Brain (organoid and tissue), 16 donors: ENCODE measurements at places on chromosomes 1 and 21. TPM values are rescaled to one million over a fixed set of nuclear protein-coding genes. Genes with fewer than 3 reads are reported as not detected.
A peak's percentile ranks its signal among the peaks of the same experiment; 100 is the strongest.

The CYP4A22 gene
- polyA plus RNA-seq, result not detected

The PRAMEF20 gene
- polyA plus RNA-seq, result not detected

The MUTYH gene
- 31.8 TPM for polyA plus RNA-seq

The CELSR2 gene
- 109 TPM for polyA plus RNA-seq

The RNF186 gene
- polyA plus RNA-seq, result 0.98 TPM

GRCh38 chr1:34761776-34762307 is 2.3 kb downstream of the GJB4 start:
- no peak for DNase-seq

The HES3 gene
- polyA plus RNA-seq, result not detected

- DNase-seq, result no peak
Observed at GRCh38 chr1:165897326-165898303, 70.2 kb downstream of the UCK2 start.

DNA sequence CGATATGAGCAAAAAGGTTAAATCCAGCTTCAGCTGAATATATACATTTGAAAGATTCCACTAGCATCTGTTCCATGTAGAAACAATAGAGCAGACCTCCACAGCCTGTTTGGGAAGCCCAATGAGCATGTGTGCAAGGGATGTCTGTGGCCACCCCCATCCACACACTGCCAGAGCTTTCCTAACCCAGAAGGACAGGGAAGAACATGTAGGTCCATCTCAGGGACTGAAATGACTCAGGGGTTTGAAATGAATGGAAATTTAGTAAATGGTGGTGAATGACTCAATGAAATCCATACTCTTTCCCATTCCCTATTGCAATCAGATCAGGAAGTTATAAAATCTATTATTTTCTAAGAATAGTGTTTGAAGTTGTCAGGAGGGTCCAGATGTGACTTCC is 397.2 kb downstream of the DUSP10 start:
- DNase-seq, result no peak

DNA sequence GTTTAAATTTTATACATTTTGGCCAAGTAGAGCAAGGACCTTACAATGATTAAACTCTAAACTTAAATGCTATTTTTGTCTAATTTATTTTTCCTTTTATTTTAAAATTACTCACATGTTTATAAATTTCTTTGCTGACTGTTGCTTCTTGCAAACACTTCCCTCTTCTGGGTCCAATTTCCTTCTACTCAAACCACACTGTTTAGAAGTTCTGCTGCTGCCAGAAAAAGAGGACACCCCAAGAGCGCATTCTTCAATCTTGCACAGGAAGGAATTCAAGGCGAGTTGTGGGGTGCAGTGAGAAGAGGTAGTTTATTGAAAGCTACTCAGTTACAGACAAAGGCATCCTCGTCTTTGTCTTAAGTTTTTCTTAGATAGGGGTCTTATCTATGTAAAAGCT is 88.5 kb upstream of the NEK7 start:
- DNase-seq, result no peak

DNA sequence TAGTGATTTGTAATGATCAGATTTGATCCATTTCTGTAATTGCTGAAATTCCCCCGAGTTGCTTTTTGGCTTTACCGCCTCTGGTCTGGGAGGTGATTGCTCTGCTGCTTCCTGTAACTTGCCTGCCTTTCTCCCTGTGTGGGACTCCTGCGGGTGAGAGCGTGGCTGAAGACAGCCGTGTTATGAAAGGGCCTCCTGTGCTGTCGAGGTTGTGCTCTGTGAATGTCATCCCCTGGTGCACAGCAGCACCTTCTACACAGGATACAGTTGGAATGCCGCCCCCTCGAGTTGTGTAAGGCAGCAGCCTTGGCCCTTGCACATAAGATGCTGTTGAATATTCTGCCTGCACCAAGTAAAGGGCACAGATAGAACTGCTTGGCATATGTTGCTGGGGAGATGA is 5.9 kb downstream of the SOD1 start:
- DNase-seq, result no peak

The MPZ gene
- 2.6 TPM for polyA plus RNA-seq

The HJV gene
- polyA plus RNA-seq, result not detected

DNA sequence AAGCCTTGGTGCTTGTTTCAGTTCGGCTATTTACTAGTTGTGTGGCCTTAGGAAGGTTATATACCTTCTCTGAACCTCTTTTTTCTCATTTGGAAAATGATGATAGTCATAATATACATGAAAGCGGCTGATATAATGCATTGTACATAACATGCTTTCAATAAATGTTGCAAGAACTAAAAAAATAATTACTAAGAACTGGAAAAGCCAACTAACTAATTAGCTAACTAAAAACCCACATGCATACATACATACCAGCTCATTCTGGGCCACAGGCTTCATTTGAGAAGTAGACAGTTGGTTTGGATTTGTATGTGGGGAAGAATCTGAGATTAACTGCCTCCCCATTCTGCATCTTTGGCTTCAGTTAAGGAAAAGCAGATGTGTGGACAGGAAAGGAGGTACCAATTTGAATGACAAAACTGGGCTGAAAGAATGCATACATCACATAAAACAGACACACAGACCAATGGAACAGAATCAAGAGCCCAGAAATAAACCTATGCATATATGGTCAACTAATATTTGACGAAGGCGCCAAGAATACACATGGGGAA is 217.9 kb downstream of the TM2D1 start:
- DNase-seq, result no peak

DNA sequence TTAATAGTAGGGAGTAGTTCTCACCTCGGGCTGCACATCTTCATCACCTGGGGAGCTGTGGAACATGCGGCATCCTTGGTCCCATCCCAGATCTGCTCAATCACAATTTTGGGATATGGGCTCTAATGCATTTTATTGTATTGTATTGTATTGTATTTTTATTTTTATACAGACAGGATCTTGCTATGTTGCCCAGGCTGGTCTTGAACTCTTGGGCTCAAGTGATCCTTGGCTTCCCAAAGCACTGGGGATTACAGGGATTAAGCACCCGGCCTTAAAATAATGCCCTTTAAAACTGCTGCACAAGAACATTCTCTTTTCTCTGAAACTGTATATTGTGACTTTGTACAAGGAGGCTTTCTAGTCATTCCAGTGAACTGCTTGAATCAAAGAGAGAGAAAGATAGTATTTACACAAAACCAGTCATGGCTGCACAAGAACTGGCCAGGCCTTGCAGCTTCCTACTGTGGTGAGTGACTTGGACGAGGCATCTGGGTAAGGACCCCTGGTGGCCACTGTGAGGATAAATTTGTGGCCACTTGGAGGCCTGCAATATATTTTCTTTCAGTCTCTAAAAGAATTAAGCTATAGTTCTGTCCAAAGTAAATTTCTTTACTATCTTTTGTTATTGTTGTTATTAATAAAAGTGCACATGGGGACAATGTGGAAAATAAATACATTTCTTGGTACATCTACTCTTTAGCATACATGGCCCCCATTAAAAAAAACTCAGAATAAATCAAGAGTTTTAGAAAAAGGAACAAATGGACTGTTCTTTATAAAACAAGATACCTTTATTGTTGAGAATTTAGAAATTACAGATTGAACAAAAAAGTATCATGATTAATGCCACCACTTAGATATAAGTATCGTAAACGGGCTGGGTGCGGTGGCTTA is 48.0 kb downstream of the TBCE start:
- peak; percentile 71 for DNase-seq

The EFNA1 gene
- polyA plus RNA-seq, result 16.6 TPM

The PTPRC gene
- 0.76 TPM for polyA plus RNA-seq

DNA sequence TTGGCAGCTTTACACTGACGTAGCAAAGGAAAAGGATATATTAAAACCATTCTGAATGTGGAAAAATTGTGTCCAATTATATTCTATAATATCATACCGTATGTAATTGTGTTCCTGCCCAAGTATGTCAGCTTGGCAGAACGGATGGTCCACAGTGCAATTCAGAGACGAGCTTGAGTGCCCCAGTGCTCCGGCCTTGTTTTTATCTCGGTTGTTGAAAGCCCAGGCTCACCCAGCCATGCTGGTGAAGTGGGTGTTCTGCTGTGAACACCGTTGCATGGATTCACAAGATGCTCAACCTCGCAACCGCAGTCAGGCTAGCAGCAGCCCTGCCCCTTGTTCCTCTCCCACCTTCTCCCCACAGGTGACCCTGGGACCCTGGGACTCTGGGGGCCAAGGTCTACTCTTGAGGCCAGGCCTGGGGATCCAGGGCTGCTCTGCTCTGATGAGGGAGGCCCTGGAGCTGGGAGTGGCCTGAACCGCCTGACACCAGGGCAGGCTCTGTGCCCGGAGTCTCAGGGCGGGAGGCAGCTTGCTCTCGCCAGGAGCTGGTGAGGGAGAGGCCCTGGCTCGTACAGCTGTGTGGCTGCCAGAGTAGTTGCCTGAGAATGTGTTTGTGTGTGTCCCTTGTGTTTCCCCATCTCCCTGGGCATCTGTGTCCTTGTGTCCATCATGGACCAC is 11.2 kb downstream of the PTPRF start:
- peak; percentile 60 for DNase-seq

GRCh38 chr1:53593758-53594380 is 134.7 kb downstream of the DMRTB1 start:
- DNase-seq, result peak; percentile 46

DNA sequence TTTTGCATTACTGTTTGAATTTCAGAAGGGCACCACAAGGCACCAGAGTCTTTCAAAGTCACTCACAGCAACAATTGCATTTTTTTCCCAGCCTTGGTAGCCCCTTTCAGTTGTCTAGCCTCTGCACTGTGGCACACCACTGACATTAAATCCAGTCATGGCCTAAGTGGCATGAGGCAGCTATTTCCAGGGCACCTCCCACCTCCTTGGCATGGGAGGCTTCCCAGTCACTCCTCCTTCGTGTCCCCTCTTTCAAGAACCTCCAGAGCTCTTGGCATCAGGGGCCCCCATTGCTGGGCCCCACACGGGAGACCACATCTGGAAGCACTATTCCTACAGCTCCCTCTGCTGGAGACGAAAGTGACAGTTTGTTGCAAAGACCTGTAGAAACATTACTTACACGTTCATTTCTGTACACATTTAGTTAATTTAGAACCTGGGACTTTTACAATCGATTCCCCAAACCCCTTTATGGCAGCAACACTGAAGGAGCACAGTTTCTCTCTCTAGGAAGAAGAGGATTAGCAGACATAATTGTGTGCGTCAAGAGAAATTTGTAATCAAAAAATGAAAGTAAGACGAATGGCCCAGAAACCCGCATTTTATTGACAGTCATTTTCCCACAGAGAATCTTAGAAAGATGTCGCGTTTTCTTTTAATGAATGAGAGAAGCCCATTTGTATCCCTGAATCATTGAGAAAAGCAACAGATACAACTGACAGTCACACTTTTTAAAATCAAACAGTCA is 5.7 kb upstream of the CHD5 start:
- peak; percentile 68 for DNase-seq

- DNase-seq, result no peak
Observed at GRCh38 chr1:164380893-164381292, 178.1 kb upstream of the PBX1 start.

DNA sequence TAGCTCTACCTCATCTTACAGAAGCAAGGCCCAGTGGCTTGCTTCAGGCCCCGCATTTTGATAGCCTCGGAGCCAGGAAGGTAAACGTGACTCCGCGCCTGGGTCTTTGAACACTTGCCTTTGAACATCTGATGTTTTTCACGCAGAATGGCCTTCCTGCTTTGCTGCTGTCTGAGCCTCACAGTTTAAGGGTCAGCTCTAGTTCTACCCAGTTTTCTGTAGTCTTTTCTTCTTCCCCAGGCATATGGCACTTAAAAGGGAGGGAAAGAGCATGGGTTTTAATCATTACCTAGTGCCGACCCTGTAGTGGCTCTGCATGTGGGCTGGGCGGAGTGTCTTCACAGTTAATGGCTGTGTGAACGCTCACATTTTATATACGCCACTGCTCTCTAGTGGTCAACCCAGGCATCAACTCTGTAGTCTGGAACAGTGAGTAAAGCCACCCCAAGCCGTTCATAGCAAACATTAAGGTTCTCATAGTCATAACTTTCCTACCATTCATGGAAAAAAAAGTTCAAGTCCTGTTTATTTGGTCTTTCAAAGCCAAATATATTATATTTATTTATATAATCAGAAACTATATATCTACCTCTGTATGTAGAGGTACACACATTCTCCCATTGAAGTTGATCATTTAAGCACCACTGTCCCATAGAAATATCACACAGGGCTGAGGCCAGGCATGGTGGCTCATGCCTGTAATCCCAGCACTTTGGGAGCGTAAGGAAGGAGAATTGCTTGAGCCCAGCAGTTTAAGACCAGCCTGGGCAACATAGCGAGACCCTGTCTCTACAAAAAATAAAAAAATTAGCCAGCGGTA is 78.1 kb downstream of the IER5 start:
- DNase-seq, result peak; percentile 93

The PLA2G2D gene
- polyA plus RNA-seq, result not detected

- no peak for DNase-seq
Observed at GRCh38 chr1:186617926-186618325, 62.3 kb downstream of the PTGS2 start.

DNA sequence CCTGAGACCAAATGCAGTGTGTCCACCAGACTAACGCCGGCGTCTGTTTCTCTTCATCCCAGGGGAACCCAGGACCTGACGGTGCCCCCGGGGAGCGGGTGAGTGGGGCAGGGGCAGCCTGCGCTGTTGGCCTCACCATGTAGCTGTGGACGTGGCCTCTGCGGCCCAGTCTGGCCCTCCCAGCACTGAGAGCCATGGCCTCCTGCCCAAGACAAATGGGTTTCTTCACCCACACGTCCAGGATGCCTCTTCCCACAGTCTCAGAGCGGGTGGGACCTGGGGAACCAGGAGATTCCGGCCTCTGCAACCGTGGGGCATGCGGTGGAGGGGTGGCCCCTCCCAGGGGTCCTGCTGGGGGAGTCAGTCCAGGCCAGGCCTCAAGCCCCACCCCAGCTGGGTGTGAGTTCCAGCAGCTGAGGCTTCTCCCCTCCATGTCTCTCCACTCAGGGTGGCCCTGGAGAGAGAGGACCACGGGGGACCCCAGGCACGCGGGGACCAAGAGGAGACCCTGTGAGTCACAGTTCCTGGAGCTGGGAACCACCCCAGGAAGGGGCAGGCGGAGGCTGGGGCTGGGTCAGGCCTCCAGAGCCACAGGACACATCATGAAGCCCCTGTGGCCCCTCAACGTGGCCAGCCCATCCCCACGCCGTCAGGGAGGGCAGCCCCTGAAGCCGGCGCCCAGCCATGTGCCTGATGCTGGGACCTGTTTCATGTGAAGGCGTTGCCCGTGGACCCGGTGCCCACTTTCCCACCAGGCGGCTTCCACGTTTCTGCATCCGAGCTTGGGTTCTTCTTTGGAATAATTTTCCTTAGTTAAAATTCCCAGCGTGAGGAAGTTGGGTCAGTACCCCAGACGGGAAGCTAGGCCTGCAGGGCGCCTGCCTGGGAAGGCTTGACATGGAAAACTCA is 11.0 kb downstream of the COL6A1 start:
- DNase-seq, result no peak
